ENCODE measurements at places on chromosomes 4 and X.
A peak's percentile ranks its signal among the peaks of the same experiment; 100 is the strongest.

- no peak for DNase-seq
Measured at GRCh38 chr4:38958453-38959190, 73.6 kb downstream of the TMEM156 start.

- DNase-seq, result no peak
Measured at GRCh38 chr4:144316869-144317268, 176.4 kb upstream of the GYPA start.

DNA sequence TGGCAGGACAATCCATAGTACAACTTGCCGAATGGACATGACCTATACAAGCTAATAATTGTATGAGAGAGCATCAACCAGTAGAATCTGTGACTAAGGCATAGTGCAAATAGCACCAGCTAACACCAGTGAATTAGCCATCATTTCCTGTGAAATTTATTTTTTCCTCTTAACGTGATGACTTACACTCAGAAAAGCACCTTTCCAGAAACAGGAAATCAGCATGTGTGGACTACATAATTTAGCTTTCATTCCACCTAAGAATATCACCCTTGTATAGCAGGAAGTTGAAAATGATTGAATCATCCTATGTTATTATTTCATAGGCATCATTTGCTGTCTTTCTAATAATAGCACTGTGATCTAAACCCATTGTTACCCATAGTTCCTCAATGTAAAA is 1393.4 kb upstream of the PCDH7 start:
- no peak for DNase-seq

DNA sequence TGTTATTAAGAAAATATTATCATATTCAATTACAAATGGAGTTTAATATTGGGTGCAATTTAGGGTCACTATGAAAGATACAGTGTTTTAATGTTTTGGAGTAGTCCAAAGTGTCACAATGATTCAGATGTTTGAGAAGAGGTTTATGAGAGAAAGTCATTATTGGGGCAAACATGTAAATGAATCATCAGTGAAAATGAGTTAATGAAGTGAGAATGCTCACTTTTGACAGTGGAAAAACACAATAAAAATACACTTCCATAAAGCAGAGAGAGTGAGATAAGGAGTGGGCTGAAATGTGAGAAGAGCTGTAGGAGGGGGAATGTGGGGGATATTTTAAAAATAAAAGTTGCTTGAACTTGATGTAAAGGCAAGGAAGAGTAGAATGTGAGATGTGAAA is 957.1 kb downstream of the PCDH18 start:
- DNase-seq, result no peak

DNA sequence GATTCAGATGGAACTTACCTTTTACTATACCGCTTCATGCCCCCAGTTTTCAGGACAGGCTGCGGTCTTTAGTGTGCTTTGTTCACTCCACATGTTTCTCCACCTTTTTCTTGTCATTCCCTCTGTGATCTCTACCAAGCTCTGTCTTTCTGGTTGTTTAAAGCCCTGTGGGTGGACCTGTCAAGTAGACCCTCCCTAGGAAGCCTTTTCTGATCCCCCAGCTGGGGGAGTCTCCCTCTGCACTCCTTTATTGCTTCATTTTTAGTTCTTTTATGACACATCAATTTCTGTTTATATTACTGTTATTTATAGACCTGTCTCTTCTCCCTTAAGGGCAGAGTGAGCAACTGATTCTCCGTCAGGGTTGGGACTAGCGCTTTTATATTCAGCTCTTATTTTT is 150.2 kb downstream of the C4orf33 start:
- no peak for DNase-seq

DNA sequence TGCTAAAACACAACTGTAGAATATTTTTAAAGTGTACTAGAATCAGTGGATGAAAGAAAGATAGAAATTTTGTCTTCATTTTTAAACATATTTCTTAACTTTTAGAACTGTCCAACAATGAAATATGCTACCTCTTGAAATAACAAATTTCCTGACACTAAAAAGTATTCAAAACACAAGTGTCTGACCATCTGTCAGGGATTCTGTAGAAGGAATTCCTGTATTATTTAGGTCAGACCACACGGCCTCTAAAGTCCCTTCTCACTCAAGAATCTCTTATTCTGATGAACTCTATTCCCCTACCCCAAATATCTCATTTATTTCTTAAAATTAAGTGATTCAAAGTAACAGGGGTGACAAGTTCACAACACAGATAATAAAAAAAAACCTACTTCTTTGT is 99.1 kb downstream of the MAML3 start:
- DNase-seq, result no peak

DNA sequence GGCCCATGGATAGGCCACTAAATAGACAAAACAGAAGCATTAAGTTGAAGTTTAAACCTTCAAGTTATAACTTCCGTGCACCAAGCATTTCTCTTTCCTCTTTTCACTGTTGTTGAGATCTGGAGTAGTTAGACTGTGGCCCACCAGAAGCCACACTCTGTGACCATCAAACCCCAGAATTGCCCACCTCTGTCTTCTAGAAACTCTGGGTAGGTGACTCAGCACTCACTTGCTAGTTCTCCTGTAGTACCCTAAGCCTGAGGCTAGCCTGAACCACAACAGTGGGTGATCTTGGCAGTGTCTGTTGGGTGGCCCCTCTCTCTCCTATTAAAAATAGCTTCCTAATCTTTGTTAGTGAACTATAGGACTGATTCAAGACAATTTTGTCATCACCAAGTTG is 24.6 kb upstream of the CD40LG start:
- DNase-seq, result no peak

DNA sequence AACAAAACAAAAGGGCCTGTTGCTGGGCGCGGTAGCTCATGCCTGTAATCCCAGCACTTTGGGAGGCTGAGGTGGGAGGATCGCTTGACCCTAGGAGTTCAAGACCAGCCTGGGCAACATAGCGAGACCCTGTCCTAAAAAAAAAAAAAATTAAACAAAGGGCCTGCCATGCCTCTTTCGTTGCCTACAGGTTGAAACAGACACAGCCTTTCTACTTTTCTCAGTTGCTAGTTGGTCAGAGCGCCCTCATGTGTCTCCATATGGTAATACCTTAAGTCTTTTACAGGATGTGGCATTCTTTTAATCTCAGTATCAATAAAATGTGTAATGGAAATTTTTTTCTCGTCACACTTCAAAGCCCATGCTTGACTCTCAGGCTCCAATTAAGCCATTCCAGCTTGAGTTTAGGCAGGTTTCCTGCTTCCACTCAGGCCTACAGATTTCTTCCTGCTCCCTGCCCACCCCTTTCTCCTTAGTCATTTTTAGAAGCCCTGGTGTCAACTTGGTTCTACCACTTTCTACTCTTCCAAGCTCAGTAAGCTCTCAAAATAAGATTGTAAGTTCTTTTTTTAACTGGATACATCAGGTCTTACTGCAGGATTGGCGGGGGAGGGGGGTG is 4.6 kb upstream of the SOWAHD start:
- peak; percentile 10 for DNase-seq

GRCh38 chr4:138118270-138118669 is 123.9 kb downstream of the SLC7A11 start:
- no peak for DNase-seq

- DNase-seq, result no peak
Measured at GRCh38 chr4:78645853-78646757, 94.5 kb downstream of the ANXA3 start.

DNA sequence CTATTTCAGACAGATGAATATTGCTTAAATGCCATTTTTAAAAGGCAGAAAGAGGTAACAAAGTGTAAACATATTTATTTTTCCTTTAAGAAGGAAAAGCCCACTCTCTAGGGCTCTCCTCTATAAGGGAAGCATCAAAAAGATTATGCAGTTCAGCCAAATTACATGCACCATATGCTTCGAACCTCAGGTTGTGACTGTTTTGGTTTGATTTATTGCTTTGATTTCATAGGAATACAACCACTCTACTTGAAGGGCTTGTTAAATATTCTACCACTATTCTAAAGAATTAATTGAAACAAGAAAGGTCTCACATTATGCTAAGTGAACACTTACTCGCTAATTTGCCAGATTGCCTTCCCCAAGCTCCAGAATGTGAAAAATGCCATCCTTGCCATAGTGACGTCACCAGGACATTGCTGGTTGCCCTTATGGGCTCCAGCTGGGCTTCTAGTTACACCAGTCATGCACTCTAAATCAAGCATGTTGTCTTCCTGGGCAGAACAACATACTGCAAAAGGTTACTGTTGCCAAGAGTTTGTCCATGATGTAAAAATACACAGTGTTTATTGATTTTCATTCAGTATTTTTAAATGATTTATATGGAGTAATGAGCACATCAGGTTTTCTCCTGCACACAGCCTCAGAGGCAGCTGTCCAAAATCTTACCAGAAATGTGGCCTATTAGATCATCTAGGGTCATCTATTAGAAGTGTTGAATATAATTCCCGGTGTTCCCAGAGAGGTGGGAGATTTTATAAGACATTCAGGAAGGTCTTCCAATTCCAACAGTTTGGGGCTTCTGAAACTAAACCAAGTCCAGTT is 164.4 kb upstream of the RAPGEF2 start:
- no peak for DNase-seq
